Kidney (tissue), 22 donors: ENCODE measurements at places on chromosomes 3 and 15. TPM values are rescaled to one million over a fixed set of nuclear protein-coding genes. Genes with fewer than 3 reads are reported as not detected.

GRCh38 chr3:30097022-30097650 lies 509.3 kb upstream of the TGFBR2 start:
- no peak for DNase-seq

DNA sequence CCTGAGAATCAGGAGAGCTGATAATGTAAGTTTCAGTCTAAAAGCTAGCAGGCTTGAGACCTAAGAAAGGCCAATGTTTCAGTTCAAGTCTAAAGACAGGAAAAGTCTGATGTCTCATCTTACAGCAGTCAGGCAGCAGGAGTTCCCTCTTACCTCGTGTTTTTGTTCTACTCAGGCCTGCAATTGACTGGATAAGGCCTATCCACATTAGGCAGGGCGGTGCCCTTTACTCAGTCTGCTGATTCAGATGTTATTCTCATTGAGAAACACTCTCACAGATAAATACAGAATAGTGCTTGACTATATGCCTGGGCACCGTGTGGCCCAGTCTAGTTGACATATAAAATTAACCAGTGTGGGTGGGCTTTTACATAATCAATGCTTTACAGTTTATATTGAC lies 122.4 kb downstream of the NR1D2 start:
- no peak for DNase-seq

DNA sequence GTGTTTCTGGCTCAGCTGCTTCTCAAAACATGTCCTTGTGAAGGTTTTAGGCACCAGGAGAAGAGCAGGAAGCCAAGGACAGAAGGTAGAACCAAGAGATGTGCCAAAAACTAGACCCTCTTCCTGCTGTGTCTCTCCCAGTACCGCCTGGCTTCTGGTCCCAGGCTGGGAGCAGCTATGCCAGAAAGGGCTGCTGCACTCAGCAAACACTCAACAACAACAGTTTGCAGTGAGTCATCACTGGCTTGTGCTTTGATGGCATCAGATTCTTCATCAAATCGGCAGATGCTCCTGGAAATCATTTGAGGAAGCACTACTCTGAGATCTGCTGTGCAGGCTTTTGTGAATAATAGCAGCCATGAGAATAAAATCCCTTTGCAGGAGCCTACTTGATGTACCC lies 63.2 kb downstream of the DGKG start:
- no peak for DNase-seq

GRCh38 chr15:31304751-31305365 lies 21.8 kb upstream of the KLF13 start:
- DNase-seq = peak; percentile 61

DNA sequence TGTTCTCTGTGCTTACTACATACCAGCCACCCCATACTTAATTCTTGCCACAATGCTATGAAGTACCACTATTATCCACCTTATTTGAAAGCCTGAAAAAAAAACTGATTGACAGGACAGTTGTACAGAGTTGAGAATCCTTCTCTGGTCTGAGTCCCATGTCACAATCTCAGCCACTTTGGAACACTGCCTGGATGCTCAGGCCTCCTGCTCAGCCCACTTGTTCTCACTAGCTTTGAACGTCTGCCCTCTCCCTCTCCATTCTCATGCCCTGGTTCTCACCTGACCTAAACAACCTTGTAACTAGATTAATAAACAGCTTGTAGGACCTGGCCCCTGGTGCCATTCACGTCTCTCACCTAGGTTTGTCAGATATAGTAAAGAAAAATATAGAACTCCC lies 53.9 kb downstream of the TRIM69 start:
- DNase-seq = no peak

DNA sequence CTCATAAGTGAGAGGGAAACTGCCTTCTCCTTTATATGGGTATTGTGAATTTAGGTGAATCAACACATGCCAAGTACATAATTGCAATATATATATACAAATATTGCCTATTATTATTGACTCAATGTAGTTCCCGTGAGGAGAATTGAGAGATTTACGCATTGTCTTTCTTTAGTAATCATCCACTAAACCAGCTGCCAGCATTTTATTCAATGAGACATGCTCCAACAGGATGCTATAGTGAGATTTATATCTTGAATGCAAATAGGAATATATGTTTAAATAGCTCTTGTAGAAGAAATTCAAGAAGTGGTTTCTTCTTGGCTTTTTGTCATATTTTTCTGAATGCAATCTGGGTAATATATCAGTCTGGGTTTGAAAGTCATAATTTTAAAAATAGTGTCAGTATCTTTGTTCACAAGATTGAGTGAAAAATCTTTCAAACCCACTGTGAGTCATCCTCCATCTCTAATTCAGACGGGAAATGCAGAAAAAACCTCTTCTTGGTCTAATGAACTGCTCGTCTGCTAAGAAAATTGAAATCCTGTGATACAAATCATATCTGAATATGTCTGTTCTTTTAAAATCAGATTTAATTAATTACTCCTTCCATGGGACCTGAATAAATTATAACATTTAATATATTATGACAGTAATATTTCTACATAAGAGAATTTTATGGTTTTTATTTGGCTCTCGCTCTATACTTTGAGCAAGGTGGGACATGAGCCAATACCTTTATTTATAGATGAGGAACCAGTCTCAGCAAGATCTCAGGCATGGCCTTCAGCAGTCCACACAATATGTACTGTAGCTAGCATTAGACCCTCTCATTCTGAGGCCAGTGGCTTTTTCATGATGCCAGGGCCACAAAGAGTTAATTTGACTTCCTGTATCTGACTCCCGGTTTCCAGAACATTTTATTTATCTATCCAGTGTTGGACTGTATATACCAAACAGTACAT lies 516.0 kb downstream of the GABRG3 start:
- DNase-seq = no peak

GRCh38 chr15:83057696-83058376 lies 9.2 kb downstream of the BTBD1 start:
- no peak for DNase-seq

DNA sequence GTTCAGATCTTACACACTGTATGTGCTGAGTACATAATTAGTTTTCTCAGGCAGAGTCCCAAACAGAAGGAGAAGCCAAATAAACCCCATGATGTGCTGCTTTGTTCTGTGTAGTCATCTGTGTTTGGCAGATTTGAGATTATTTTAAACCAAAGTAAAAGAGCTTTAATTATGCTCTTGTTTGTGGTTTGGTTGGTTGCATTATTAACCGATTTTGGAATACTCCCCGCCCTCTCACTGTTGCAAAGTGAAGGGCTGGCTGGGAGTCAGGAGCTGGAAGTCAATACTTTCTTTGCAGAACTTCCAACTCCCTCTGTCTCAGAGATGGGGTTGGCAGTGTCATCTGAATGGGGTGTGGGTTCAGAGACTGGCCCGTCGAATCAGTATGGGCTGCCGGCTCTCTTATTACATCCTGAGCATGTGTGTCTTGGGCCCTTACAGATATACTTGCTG lies 34.4 kb downstream of the SLCO3A1 start:
- DNase-seq = no peak

GRCh38 chr15:39625451-39625850 lies 44.6 kb downstream of the THBS1 start:
- no peak for DNase-seq

CPN2 gene
- 0.72 TPM for total RNA-seq
